H1 (cell line): ENCODE measurements at places on chromosomes 16 and 17. TPM values are rescaled to one million over a fixed set of nuclear protein-coding genes. Genes with fewer than 3 reads are reported as not detected.

DNA sequence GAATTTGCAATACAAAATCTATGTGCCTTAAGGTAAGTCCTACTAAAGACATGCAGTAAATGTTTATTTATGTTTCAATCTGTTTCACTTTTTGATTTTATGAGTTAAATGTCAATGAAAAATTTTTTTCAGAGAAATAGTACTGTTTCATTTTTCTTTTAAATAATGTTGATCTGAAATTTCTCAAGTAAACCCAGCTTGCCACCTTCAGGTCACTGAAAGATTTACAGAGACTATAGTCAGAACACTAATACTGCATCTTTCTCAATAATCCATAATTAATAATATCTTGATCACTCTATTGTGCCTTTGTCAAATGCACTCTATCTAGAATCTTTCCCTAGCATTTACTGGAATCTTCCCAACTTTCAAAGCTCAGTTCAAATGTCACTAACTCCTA is 6.5 kb upstream of the DHX40 start:
- no peak for DNase-seq

DNA sequence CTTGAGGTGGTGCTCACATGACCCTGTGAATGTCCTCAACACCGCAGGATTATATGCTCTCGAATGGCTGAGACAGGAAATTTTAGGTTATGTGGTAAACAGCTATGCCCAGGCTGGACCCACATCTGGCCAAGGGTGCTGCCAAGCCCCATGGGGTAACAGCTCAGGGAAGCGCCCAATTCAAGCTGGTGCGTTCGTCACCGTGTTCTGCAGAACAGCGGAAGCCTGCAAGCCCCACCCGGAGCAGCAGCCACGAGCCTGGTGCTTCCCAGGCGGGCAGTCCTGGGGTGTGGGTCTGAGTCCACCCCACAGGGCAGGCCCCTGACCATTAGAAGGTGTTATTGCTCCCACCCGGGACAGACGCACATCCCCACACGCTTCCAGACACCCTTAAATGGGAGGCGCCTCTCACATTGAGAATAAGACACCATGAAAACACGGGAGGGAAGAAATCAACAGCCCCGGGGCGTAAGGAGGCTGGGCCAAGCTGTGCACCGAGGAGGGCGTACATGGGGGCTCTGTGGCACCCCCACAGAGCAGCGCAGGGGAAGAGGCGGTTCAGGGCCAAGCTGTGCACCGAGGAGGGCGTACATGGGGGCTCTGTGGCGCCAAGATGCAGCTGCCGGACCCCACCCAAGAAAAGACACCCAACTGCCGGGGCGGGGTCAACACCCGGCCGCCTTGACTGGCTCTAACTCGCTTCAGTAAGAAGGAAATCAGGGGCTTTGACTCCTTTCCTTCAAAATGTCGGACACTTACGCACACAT is 2.9 kb upstream of the CYBA start:
- DNase-seq = no peak

GRCh38 chr16:13793841-13794409 is 126.0 kb upstream of the ERCC4 start:
- no peak for DNase-seq

KRTAP3-2 gene
- total RNA-seq = not detected in 2 replicates

DNA sequence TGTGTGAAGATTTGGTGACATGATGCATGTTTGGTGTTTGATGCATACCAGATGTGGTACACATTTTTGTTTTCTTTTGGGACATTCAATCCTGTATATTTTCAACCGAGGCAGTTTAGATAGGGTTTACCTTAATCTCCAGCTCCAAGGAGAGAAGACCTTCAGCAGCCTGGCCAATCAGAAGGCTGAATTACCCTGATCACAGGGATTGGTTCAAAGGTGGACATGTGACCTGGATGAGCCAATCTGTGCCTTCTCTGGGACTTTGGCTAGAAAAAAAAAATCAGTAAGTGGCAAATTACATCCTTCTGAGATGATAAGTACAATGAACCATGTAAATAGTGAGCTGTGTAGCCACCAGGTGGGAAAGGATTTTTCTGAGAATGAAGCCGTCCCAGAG is 205.1 kb downstream of the SHISA9 start:
- no peak for DNase-seq

ATP1B2 gene
- 19.8 and 21.0 TPM in 2 replicates for total RNA-seq

DNA sequence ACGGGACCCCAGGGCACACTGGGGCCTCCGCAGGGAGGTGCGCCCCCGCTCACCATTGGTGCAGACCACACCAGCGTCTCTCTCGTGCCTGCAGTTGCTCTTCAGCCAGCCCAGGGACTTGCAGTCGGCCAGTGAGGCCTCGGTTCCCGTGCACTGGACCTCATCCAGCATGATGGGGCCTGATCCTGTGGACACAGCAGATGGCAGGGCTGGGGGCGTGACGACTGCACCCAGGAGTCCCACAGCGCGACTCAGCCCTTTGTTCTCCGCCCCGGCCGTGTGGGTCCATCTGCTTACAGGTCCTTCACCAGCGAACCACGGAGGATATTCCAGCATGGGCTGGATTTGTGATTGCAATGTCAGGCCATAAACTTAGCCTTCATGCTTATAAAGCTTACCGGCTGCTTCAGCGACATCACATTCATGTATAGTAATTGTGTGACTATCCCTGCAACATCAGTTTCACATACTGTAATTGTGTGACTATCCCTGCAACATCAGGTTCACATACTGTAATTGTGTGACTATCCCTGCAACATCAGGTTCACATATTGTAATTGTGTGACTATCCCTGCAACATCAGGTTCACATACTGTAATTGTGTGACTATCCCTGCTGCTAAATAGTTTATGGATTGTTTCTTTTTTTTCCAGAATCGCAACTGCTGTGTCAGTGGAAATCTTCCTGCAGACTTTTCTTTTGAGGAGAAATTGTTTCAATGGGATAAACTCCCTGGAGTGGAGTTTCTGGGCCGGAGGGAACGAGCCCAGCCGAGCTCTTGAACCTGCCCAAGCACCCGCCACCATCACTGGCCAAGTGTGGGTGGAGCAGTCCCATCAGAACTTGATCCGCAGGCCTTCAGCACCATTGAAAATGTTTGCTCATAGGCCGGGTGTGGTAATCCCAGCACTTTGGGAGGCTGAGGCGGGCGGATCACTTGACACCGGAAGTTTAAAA is 4.8 kb downstream of the LGALS3BP start:
- DNase-seq = no peak

DNA sequence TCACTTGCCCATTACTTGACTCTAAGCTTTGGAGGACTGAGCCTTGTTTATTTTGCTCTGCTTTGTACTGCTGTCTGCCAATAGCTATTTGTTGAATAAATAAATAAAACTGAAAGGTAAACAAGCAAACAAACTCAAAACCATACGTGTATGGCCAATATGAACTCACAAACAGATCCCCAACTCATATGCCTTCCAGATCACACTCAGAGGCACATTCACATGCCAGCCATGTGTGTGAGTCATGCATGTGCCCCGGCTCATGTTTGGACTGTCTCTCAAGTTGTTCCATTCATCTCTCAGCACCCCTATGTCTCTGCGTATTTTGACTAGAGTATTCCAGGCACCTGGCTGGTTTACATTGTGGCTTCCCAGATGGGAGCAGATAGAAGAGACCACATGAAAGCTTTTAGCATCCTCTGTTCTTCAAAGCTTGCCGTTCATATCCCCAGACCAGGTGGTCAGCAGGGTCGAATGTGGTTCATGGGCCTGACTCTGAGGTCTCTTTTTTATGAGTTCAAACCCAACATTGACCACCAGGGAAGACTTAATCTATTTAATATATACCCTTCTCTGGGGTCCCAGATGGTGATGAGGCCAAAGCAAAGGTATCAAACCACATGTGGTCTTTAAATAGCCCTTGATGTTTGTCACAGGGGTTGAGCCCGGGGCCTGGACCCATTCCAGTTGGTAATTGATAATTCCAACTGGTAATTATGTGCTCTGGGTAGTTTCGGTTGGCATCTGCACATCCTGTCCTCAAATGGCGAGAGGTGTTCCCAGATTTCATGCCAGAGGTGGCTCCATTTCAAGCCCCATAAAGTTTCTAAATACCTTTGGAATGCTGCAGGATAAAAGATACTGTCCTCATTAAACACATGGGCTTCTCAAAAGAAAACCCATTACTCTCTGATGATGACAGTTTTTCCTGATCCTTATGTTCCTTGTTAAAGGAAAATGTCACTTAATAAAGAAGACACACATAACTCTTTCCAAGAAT is 287.3 kb upstream of the MAF start:
- DNase-seq = no peak

- DNase-seq = no peak
Observed at GRCh38 chr17:76820561-76820960, 47.6 kb upstream of the MGAT5B start.

DNA sequence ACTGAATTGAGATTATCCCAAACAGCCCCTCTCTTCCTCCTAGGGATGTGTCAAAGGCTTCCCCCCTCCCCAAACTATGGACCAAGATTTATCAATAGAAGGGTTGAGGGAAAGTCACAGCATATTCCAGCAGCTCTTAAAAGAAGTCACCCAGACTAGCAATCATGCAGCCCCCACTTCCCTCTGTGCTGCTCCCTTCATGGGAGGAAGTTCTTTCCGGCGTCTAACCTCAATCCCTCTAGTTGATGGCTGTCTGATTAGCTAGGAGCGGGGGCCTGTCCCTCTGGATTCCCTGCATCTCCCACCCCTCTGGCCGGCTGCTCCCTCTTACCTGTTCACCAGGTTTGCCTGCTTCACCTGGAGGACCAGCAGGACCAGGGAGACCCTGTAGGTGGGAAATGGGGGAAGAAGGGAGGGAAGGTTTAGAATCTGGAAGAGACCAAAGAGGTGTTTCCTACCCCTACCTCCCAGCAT is 9.2 kb downstream of the COL1A1 start:
- no peak for DNase-seq

CPNE7 gene
- total RNA-seq = 21.7 and 23.7 TPM in 2 replicates

DNA sequence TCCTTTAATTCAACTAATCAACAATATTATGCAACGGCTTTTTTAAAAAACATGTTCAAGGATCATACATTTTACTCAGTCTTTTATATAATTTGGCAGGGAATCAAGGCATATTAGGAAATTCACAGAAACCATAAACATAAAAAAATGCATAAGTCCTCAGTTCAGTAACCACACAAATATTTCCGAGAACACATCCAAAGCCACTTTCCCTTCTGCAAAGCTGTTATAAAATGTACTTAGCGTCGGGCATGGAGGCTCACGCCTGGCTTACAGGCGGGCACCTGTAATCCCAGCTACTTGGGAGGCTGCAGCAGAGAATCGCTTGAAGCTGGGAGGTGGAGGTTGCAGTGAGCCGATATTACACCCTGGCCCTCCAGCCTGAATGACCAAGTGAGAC is 9.7 kb upstream of the ZC3H7A start:
- DNase-seq = no peak

NLRC5 gene
- 2.8 and 3.2 TPM in 2 replicates for total RNA-seq

DNA sequence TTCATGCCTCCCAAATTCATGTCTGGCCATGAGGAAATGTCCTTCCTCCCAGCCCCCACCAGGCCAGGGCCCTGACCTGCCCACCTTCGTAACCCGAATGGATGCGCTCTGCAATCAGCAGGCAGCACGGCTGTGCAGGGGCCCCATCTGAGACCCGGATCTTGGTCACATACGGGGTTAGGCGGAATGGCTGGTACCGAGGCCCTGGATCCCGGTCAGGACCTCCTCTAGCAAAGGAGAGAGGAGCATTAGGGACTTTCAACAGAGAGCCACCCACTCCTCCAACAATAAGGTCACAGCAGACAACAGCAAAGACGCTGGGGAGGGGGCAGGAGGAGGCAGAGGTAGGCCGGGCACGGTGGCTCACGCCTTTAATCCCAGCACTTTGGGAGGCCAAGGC is 3.6 kb downstream of the PER1 start:
- DNase-seq = no peak

GRCh38 chr16:66510711-66511601 is 39.0 kb downstream of the TK2 start:
- no peak for DNase-seq

DPEP3 gene
- 9.9 and 10.6 TPM in 2 replicates for total RNA-seq

GRCh38 chr16:10497132-10498101 is 83.0 kb downstream of the EMP2 start:
- DNase-seq = no peak

C16orf96 gene
- 1.3 and 1.6 TPM in 2 replicates for total RNA-seq

FAM83G gene
- 28.7 and 29.0 TPM in 2 replicates for total RNA-seq

DNA sequence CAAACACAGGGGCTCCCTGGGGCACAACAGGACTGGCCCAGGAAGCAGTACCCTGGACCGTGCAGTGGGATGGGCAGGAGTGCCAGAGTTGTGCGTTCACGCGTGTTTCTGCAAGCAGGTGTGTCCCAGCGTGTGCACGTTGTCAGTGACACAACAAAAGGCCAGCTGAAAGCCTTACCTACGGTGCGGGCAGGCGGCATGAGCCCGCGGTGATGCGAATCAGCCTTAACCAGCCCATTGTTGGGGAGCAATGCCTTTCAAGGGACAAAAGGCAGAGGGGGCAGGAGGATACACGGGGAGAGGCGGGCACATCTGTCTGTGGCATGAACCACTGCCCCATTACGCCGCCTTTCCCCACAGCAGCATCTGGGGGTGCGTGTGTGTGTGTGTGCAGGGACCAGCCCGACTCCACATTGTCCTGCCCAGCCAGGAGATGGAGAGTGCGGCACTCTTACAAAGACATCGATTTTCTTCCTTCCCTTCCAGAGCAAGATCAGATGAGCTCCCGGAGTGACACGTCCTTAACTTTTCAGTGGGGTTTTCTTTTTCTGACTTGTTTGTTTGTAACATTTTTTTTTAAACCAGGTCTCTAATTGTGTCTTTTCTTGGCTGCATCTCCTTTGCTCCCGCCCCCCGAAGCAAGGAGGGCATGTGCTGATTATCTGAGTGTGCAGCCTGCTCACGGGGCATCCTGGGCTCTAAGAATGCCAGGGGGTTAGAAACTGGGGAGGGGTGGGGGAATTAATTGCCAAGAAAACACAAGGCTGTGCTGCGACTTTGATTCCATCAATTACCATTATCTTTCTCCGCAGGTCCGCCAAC is 158.1 kb downstream of the ZNF423 start:
- DNase-seq = no peak

MARVELD3 gene
- total RNA-seq = 34.8 TPM in 2 replicates

DNA sequence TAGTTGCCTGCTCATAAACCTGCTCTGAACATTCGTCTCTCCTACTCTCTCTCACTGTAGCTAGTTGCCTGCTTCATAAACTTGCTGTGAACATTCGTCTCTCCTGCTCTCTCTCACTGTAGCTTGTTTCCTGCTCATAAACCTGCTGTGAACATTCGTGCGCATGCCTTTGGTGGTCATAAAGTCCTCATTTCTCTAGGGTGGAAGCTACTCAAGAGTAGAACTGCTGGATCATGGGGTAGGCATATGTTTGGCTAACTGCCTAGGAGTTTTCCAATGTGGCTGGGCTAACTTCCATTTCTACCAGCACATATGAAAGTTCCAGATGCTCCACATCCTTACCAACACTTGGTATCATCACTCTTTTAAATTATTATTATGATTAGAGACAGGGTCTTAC is 174.6 kb upstream of the RPH3AL start:
- no peak for DNase-seq

DNA sequence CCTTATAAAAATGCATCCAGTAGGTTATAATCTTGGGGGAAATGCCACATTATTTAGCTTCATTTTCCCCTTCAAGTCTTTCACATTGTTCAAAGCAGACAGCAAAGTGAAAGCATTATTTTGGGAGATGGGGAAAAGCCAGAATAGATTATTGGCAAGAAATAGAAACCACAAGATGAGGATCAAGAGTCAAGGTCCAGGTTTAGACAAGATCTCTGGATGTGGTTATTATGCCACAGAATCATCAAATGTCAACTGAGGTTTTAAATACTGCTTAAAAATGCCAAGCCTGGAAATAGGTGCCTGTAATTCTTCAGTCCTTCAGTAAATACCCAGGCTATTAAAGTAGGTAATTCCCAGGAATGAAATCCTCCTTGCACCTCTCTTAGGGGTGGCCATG is 65.1 kb upstream of the ALOX12 start:
- no peak for DNase-seq

GRCh38 chr17:43620581-43620980 is 41.1 kb downstream of the MEOX1 start:
- no peak for DNase-seq

OR1F1 gene
- 0.48 and 0.52 TPM in 2 replicates for total RNA-seq
